ENCODE measurements at places on chromosomes 16 and 17.

DNA sequence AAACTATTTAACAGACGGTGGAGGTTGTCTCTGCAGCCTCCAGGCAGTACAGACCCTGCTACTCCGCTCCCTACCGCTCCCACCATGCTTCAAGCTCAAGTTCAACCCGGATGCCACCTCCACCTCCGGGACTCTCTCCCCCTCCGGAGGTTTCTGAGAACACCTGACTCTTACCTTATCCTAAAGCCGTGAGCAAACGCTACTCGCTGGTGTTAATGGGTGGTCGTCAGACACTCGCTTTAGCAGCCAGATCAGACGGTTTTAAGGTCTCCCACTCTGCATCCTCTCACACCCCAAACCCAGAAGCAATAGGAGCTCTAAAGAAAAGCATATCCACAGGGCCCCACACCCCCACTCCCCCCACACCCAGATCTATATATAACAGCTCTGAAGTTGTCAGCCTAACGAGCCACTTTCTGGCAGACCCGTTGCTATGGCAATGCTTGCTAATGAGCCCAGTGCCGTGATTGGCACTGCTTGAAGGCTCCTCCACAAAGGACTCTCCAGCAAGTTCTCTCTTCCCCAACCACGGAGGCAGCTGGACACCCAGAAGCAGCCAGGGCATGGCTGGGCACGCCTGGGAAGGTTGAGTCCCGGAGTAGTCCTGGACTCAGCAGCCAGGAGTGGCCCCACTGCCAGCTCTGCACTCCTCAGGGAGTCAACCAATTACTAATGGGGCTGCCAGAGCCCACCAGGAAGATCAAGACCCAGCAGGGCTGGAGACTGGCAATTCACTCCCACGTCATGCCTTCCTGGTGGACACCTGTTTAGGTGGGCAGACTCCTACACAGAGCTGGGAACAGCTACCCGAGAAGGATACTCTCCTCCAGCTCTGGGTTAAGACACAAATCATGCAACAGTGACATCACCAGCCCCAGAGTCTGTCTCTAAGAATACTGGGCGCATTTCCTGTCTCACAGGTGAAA lies 121.2 kb upstream of the RCVRN start:
- no peak overlapping the region for H3K27ac ChIP-seq
- DNase-seq = no peak
- no peaks in the 10 kb centered on the region for H3K27me3 ChIP-seq
- no peak overlapping the region for H3K4me3 ChIP-seq
- no peaks in the 10 kb centered on the region for H3K36me3 ChIP-seq
- no peaks in the 10 kb centered on the region for H3K4me1 ChIP-seq

DNA sequence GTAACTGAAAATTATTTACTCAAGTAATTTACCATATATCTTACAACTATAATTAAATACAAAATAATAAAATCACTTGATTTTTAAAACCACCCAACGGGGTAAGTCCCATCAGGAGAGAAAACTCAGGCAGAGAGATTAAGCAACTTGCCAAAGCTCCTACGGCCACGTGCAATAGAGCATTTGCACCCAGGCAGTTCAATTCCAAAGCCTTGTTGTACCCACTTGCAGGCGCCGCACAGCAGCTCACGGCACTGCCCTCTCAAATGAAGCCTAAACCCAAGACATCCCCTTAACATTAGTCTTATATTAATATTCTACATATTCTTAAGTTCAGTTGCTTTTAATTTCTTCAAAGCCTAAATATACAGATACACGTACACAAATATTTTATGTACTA lies 75.7 kb downstream of the SPAG9 start:
- H3K4me1 ChIP-seq = peaks cover 3% of the 10 kb centered on the region
- H3K4me3 ChIP-seq = no peak overlapping the region
- H3K27me3 ChIP-seq = no peaks in the 10 kb centered on the region
- H3K27ac ChIP-seq = no peak overlapping the region

DNA sequence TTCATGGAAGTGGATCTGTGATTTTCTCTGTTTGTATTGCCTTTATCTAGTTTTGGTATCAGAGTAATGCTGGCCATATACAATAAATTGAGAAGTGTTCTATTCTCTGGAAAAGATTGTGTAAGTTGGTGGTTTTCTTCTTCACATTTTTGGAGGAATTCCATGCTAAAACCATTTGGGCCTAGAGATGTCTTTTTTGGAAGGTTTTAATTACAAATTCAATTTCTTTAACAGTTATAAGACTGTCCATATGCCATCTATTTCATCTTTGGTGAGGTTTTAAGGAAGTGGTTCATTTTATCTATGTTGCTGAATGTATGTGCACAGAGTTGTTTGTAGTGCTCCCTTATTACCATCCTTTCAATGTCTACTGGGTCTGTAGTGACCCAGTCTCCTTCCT lies 46.0 kb downstream of the CACNG1 start:
- H3K36me3 ChIP-seq = peaks cover 34% of the 10 kb centered on the region
- H3K4me1 ChIP-seq = no peaks in the 10 kb centered on the region
- no peaks in the 10 kb centered on the region for H3K27me3 ChIP-seq
- H3K27ac ChIP-seq = no peak overlapping the region

- no peaks in the 10 kb centered on the region for H3K36me3 ChIP-seq
- DNase-seq = no peak
- H3K4me3 ChIP-seq = no peak overlapping the region
- no peak overlapping the region for H3K27ac ChIP-seq
- H3K4me1 ChIP-seq = no peaks in the 10 kb centered on the region
Measured at GRCh38 chr16:19162085-19162484, 6.0 kb upstream of the SYT17 start.

DNA sequence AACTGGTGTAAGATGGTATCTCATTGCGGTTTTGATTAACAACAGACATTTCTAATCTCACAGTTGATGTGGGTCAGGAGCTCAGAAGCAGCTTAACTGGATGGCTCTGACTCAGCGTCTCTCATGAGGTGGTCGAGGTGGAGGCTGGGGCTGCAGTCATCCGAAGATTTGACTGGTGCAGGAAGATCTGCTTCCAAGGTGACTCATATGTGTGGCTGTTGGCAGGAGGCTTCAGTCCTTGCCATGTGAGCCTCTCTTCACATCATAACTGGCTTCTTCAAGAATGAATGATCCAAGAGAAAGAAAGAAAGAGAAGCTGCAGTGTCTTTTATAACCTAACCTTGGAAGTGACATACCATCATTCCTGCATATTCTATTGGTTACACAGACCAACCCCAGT lies 376.1 kb downstream of the SEC14L1 start:
- no peaks in the 10 kb centered on the region for H3K36me3 ChIP-seq
- no peaks in the 10 kb centered on the region for H3K27me3 ChIP-seq
- DNase-seq = no peak
- no peak overlapping the region for H3K4me3 ChIP-seq
- no peak overlapping the region for H3K27ac ChIP-seq

GRCh38 chr16:69240331-69240730 lies 53.4 kb downstream of the SNTB2 start:
- no peak overlapping the region for H3K27ac ChIP-seq
- no peak overlapping the region for H3K4me3 ChIP-seq
- H3K36me3 ChIP-seq = no peaks in the 10 kb centered on the region
- no peaks in the 10 kb centered on the region for H3K27me3 ChIP-seq

DNA sequence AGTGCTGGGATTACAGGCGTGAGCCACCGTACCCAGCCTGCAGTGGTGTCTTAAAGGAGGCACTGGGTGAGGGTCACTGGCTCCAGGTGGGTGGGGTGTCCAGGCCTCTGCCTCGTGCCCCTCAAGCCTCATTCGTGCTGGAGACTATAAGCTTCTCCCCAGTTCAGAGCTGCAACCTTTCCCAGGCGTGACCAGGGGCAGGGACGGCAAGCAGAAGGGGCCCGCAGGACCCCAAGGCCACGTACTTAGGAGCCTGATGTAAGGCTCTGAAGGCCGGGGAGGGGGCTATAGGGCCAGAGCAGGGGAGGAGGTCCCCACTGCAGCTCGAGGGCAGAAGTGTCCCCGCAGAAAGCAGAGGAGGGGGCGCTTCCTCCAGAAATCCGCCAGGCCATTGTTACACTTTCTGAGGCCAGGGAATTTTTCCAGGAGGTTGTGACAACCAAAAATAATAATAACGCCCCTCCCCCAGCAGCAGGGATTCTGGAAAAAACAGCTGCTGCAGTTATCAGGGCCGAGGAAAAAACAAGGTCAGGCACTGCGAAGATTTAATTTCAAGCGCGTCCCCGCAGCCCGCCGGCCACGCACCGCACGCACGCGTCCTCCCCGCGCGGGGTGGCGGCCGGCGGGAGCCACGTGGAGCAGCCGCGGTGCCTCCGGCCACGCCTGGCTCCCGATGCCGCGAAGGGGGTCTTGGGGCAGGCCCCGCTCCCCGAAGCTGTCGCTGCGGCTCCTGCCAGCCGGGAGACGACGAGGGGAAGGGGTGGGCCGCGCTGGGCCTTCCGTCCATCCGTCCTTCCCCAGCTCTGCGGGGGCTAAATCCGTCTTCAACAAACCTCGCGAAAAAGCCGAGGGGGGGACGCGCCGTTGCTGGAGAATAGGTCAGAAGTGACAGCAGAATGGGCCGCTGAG lies 45.8 kb upstream of the SLC38A10 start:
- H3K36me3 ChIP-seq = no peaks in the 10 kb centered on the region
- H3K27ac ChIP-seq = no peak overlapping the region

- no peak overlapping the region for H3K4me3 ChIP-seq
- DNase-seq = no peak
- no peaks in the 10 kb centered on the region for H3K4me1 ChIP-seq
- H3K27ac ChIP-seq = no peak overlapping the region
- no peaks in the 10 kb centered on the region for H3K36me3 ChIP-seq
Measured at GRCh38 chr17:28540231-28540630, 12.2 kb downstream of the UNC119 start.

GRCh38 chr17:35486920-35487732 lies 38.6 kb upstream of the SLFN13 start:
- peak; percentile 54 for DNase-seq
- peak overlapping the region; percentile 94 for H3K4me3 ChIP-seq
- H3K4me1 ChIP-seq = peaks cover 22% of the 10 kb centered on the region
- H3K36me3 ChIP-seq = peaks cover 50% of the 10 kb centered on the region

DNA sequence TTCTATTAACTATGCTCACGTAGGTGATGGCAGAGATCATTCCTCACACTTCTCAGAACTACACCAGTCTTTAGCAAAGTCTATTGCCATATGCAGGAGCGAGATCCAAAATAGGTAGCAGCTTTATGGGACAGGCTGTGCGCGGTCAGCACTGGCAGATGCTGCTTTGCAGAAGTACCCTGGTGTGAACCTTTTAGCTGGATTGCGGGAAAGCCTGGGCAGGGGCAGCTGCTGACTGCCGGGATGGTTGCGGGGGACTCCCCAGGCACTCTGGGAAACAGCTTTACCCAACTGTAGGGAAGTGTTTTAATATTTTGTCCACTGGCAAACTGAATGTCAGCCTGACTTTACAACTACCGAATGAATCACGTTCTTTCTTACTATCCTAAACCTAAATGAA lies 251.3 kb downstream of the HS3ST3A1 start:
- H3K27me3 ChIP-seq = no peaks in the 10 kb centered on the region
- no peak for DNase-seq
- no peaks in the 10 kb centered on the region for H3K36me3 ChIP-seq
- no peak overlapping the region for H3K27ac ChIP-seq

- no peaks in the 10 kb centered on the region for H3K36me3 ChIP-seq
- no peak for DNase-seq
- H3K27me3 ChIP-seq = no peaks in the 10 kb centered on the region
- no peak overlapping the region for H3K27ac ChIP-seq
- H3K4me1 ChIP-seq = no peaks in the 10 kb centered on the region
Measured at GRCh38 chr16:68658341-68658973, 13.3 kb downstream of the CDH3 start.

DNA sequence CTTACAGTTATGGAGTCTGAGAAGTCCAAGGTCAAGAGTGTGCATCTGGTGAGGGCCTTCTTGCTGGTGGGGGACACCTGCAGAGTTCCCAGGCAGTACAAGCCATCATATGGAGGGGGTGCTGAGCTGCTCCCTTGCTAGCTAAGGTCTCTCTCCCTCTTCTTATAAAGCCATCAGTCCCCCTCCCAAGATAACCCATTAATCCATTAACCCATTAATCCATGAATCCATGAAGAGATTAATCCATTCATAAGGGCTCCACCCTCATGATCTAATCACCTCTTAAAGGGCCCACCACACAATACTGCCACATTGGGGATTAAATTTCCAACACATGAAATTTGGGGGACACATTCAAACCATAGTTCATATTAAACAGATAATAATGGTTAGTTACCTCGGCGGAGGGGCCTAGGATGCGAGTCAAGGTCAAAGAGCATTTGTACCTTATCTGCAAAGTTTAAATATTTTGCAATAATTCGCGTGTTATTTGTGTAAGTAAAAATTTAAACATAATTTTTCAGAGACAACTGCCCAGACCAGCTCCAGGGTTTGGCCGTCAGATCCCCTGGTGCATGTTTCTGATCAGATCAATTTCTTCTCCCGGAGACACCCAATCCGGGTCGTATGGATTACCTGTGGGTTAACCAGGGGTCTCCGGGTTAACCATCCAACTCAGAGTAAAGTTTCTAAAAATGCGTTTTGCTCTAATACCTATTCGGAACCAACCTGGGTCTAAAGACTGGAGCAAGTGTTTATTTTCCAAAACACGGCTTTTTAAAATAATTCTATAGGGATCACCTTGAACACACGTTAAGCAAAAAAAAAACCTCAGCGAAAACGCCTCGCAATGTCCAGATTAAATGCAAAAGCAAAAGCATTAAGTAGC lies 740 bp upstream of the POLR3E start:
- H3K27me3 ChIP-seq = no peaks in the 10 kb centered on the region
- H3K27ac ChIP-seq = peak overlapping the region; percentile 100
- H3K4me1 ChIP-seq = peaks cover 37% of the 10 kb centered on the region
- H3K4me3 ChIP-seq = peak overlapping the region; percentile 94

- H3K4me1 ChIP-seq = peaks cover 17% of the 10 kb centered on the region
- H3K36me3 ChIP-seq = peaks cover 3% of the 10 kb centered on the region
Measured at GRCh38 chr16:1561266-1561665, 27.8 kb downstream of the TMEM204 start.

GRCh38 chr16:67216612-67217490 lies 10.1 kb upstream of the TMEM208 start:
- H3K4me1 ChIP-seq = no peaks in the 10 kb centered on the region
- no peaks in the 10 kb centered on the region for H3K27me3 ChIP-seq
- no peak overlapping the region for H3K27ac ChIP-seq
- DNase-seq = no peak

- DNase-seq = no peak
- no peaks in the 10 kb centered on the region for H3K36me3 ChIP-seq
- H3K27ac ChIP-seq = peak overlapping the region; percentile 51
- peaks cover 12% of the 10 kb centered on the region for H3K4me1 ChIP-seq
- H3K27me3 ChIP-seq = no peaks in the 10 kb centered on the region
Measured at GRCh38 chr16:30996324-30996984, 11.4 kb downstream of the HSD3B7 start.

DNA sequence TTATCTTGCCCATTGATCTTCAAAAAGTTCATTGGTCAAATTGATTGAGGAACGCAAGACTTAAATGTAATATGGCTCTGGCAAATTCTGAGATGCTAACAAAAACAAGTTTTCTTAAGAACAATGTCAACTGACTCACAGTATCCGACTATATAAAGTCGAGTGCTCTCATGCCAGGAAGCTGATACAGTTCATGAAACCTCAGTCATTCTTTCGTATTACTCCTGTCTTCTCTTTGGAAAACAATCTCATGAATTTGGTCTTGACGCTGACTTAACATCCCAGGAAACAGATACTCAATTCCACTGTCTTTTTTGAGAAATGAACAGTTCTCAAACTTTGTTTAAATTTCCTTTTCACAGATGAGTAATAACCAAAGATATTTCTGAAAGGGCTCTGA lies 704.9 kb downstream of the MAF start:
- H3K36me3 ChIP-seq = no peaks in the 10 kb centered on the region
- peak overlapping the region; percentile 52 for H3K4me3 ChIP-seq
- H3K27ac ChIP-seq = peak overlapping the region; percentile 70
- H3K27me3 ChIP-seq = no peaks in the 10 kb centered on the region
